ENCODE measurements at places on chromosomes 13 and 19. TPM values are rescaled to one million over a fixed set of nuclear protein-coding genes. Genes with fewer than 3 reads are reported as not detected.

GRCh38 chr13:73872397-73872796, 261.8 kb downstream of the KLF12 start:
- no peak for DNase-seq

- DNase-seq: no peak
Measured at GRCh38 chr19:46970815-46971214, 48.8 kb upstream of the NPAS1 start.

The IL12RB1 gene
- total RNA-seq: 1.1 TPM

- DNase-seq: no peak
Measured at GRCh38 chr19:21143428-21143827, 1.6 kb downstream of the ZNF431 start.

GRCh38 chr13:23477101-23477500, 43.6 kb upstream of the SACS start:
- DNase-seq: no peak

GRCh38 chr19:8135946-8136618, 13.3 kb downstream of the FBN3 start:
- no peak for DNase-seq

GRCh38 chr13:99953138-99953755, 18.3 kb downstream of the ZIC5 start:
- no peak for DNase-seq

- no peak for DNase-seq
Measured at GRCh38 chr13:79711631-79712030, 230.7 kb downstream of the NDFIP2 start.

- no peak for DNase-seq
Measured at GRCh38 chr13:109836629-109837607, 50.5 kb upstream of the IRS2 start.

GRCh38 chr13:46468570-46469463, 81.8 kb upstream of the RUBCNL start:
- no peak for DNase-seq

DNA sequence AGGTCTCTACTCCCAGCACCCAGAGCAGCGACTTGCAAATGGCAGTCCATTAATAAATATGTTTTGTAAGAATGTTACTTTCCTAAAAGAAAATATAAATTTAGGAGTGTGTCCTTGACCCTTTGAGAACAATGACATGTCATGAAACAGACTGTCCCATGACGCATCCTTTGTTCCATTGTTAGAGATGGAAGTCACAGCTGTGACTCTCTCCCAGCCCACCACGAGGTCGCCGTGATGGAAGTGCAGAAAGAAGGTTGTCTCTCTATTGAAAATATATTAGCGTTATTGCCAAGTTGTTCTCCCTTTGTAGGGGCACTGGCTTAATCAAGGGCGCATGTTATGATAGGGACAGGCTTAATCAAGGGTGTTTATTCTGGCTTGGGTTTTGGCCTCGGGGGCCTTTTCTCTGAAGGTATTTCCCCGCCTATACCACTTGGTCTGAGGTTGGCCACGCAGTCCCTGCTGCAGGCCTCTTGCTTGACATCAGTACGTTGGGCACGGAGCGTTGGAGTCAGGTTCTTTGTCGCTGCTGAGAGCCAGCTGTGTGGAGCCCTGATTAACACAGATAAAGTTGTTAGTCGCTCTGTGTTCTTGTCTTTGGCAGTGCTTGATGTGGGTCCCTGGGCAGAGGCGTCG, 126.7 kb upstream of the ZNF536 start:
- DNase-seq: no peak

The TGFBR3L gene
- not detected for total RNA-seq

DNA sequence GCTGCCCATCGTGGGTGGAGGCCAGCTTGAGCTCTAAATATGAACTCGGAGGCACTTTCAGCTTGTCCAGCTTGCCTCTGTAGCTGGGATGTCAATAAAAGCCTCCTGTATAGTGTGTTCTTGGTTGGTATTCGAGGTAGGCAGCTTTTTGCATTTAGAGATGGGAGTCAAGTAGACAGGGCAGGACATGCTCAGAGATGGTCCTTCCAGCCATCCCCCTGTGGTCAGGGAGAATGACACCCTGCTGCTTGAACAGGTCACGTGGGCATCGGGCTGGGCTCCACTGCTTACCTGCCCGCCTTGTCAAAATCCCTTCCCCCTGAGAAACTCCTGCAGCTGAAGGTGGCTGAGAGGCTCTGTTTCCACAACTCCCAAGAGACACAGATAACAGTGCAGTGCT, 302.5 kb downstream of the ZNF536 start:
- DNase-seq: no peak

- DNase-seq: no peak
Measured at GRCh38 chr19:13794398-13794756, 866 bp upstream of the ZSWIM4 start.

DNA sequence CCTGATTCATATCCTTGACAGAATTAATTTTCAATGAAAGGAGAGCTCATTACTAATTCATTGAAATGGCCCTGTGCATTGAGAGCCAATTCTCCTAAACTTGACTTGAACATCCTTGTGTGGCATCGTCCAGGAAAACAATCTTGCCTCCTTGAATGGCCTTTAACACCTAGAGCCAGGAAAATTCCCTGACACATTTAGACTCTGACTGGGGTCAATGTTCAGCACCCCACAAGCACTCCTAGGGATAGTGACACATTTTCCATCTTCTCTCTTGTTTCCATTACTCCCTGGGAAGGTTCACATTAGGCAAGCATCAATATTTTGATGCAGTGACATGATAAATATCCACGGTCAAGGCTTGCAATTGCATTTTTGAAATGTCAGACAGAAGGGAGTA, 218.9 kb downstream of the LACC1 start:
- DNase-seq: no peak

DNA sequence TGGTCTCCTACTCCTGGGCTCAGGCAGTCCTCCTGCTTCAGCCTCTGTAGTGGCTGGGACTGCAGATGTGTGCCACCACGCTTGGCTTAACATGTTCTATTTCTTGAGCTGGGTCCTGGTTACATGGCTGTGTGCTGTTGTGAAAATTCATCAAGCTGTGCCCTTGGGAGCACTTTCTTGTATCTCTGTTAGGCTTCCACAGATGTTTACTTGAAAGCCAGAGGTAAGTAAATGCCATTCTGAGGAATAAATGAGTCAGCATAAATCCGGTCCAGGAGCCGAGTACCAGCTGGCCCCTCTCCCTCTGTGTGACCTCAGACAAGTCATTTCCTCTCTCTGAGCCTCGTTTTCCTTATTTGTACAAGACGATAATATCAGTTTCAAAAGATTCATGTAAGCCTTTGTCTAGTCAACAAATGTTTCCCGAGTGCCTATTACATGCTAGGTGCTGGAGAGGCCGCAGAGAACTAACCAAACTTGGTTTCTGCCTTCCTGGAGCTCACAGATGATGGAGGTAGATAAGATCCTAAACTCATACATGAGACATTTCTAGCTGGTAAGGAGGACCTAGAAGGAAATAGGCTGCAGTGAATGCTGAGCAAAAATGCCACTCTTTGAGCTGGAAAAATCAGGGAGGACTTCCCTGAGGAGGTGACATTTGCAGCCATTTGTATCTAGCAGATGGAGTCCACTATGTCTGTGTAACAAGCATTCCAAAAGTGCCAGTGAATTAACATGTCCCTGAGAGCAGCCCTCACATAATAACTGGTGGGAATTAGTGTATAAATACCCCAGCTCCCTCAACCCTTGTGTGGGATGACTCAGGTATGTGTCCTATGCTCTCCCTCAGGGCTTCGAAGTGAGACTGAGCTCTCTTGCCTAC, 2.7 kb upstream of the RASAL3 start:
- DNase-seq: no peak

DNA sequence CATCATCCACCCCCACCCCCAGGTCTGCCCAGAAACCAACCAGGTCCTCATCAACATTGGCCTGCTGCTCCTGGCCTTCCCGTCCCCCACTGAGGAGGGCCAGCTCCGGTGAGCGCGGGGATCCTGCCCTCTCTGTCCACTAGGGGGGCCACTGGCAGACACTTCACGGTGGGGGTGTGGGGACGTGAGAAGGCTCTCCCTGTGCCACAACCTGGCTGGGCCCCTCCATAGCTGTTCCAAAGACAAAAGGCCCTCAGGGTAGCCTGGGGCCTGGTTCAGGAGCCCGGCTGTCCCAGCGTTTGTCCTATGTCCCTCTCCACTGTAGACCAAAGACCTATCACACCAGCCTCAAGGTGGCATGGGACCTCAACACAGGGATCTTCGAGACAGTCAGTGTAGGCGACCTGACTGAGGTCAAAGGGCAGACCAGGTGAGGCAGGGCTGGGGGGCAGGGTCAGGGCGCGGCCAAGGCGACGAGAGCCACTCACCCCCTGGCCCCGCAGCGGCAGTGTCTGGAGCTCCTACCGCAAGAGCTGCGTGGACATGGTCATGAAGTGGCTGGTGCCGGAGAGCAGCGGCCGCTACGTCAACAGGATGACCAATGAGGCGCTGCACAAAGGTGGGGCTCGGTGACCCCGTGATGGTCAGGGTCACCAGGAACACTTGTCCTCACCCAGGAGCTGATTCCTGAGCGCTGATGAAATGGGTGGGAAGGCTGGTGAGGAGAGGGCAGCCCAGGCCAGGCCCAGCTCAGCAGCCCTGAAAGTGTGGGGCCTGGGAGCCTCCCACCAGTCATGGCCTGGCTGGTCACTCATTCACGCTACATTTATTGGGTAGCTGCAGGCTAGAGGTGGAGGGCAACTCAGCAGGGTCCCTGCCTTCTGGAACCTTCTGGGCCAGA, 7.9 kb downstream of the DCAF15 start:
- DNase-seq: no peak

The FGF21 gene
- not detected for total RNA-seq

DNA sequence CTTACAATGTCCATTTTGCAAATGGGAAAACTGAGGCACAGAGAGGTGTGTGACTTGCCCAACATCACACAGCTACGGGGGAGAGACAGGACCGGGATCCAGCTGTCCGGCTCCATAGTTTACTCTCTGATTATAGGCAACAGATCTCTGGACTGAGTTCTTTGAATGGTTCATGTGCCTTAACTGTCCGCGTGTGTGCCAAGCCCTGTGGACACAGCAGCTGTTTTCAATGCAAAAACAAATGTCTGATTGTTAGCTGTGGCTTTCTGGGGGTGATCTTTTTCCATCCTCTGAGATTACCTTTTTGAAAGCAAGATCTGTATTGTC, 94.1 kb downstream of the KL start:
- no peak for DNase-seq

The OVOL3 gene
- not detected for total RNA-seq

The CRX gene
- total RNA-seq: not detected

DNA sequence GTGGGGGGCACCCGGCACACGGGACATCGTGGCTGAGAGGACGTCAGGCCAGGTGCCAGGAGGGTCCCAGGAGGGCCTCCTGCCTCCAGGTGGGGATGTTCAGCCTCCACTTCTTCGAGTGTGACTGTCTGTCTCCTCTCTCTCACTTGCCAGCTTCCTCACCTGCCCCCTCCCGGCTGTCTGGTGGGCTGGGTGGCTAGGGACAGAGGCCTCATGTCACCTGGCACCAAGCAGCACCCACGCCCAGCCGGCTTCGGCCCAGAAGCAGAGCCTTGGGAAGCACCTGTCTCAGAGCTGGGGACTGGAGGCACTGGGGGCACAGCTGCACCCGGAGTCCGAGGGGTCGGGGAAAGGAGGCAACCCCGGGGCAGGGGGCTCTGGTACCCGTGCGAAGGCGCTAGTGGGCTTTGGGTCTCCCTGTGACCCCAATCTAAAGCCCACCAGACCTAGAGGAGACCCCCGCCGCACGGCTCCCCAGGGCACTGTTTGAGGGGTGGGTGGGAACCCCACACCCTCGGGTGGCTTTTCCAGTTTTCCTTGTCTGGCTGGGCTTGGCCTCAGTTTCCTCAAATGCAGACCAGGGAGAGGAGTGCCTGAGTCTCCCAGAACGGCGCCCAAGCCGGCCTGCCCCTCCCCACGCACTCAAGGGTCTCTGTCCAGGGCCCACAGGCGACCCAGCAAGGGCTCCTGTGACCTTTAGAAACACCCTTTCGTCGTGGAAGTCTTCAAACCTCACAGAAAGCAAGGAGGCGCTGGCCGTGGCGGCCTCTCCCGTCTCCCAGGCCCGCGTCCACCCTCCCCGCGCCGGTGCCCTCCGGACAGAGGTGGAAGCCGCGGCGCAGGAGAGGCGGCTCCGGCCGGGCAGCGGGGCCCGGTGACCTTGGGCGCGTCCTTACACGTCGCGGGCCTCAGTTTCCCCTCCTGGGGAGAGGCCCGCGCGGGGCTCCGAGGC, 664 bp upstream of the HCN2 start:
- no peak for DNase-seq

GRCh38 chr13:102392481-102393209, 9.2 kb downstream of the FGF14 start:
- no peak for DNase-seq

- no peak for DNase-seq
Measured at GRCh38 chr19:29631450-29631849, 25.4 kb downstream of the POP4 start.

DNA sequence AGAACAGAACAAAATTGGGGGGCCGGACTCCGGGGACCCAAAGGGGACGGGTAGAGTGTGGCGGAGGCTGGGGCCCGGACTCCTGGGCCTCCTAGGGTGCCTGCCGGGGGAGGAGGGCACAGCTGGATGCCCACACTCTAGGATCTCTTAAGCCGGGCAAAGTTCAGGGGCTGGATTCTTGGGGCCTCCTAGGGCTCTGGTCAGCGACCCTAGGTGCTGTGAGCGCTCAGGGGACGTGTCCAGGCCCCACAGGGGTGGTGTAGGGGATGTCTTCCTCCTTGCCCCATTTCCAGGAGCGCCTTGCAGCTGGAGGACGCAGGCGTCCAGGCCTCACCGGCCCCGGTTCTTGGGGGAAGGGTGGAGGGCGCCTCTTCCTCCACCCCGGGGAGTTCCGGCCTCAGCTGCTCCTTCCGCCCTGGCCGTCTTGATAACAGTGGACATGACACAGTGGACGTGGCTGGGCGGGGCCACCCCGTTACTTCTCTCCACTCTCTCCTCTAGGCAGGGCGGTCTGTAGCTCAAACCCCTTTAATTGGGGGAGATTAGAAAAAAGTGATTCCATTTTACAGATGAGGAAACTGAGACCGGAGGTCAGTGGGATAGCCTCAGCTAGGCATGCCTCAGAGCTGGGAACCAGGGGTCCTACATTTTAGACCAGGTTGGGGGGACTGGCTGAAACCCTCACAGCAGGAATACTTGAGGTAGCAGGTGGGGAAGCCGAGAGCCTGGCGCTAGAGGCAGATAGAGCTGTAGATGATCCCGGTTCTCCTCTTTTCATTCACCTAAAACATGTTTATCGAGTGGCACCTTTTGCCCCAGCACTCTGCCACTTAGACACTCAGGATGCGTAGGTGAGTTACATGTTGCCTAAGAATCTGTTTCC, 705 bp downstream of the STXBP2 start:
- DNase-seq: no peak

The LAIR2 gene
- total RNA-seq: not detected

DNA sequence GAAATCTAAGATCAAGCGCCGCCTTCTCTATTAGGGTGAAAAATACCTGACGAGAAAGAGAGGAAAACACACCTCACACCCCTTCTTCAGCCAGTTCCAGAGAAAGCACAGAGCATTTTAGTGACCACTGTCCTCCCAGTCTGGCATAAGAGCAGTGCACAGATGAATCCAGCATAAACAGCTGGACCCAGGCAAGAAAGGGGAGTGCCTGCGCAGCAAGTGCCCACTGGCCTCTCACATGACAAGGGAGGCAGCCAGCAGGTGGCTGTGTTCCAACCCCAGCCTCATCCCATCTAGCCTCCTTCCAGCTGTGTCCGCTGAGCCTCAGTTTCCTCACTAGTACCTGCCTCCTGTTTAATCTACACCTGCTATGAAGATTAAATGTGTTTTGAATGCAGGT, 8.0 kb downstream of the MED26 start:
- DNase-seq: no peak

The NAT14 gene
- total RNA-seq: 1.5 TPM

- no peak for DNase-seq
Measured at GRCh38 chr19:56595548-56595899, 422 bp downstream of the ZNF71 start.

The CLEC4M gene
- not detected for total RNA-seq

- DNase-seq: no peak
Measured at GRCh38 chr19:48085904-48086864, 24.4 kb downstream of the PLA2G4C start.

Data from esophagus squamous epithelium (tissue), 5 donors.